ENCODE measurements at places on chromosomes 3 and 15.

DNA sequence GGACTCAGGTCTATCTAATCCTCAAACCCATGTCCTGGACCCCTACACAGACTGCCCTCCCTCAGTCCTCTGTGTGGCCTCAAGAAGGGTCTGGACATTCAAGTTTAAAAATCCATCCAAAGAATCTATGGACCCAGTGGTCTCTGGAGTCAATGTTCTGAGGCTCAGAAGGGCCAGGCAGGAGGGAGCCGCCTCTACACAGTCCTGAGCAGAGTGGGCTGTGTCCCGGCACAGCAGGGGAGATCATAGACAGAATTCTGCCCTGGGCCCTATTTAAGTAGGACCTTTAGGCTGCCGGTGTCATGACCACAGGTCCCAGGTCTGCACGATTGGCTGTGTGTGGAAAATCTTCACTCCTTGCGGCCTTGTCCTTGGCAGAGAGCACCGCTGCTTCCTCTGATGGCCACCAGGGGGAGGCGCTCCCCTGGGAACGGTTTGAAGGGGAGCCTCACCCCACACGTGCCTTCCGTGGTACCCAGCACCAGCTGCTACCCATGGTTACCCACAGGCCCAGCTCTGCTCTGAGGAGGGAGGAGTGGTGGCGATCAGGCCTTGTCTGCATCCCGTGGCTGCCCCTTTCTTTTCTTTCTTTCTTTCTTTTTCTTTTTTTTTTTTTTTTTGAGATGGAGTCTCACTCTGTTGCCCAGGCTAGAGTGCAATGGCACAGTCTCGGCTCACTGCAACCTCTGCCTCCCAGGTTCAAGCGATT, 37.9 kb downstream of the CHRD start:
- DNase-seq: peak; percentile 46

DNA sequence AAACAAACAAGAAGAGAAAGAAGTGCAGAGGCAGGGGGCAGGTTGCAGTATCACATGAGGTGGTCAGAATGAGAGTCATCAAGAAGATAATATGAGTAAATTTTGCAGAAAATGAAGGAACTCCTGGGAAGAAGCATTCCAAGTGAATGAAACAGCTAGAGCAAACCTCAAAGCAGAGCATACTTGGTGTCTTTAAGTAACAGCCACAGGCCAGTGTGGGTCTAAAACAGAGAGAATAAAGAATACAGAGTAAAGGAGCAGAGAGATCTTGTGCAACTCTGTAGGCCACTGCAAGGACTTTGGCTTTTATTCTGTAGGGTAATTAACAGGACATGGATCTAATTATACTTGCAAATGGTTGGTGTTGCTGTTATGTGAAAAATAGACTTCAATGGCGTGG, 81.3 kb downstream of the STAC start:
- no peak for DNase-seq

GRCh38 chr15:96042734-96043224, 287.7 kb upstream of the NR2F2 start:
- DNase-seq: no peak

GRCh38 chr3:118001380-118001779, 1033.3 kb downstream of the IGSF11 start:
- no peak for DNase-seq

GRCh38 chr3:183548262-183548769, 7.2 kb downstream of the KLHL6 start:
- no peak for DNase-seq

DNA sequence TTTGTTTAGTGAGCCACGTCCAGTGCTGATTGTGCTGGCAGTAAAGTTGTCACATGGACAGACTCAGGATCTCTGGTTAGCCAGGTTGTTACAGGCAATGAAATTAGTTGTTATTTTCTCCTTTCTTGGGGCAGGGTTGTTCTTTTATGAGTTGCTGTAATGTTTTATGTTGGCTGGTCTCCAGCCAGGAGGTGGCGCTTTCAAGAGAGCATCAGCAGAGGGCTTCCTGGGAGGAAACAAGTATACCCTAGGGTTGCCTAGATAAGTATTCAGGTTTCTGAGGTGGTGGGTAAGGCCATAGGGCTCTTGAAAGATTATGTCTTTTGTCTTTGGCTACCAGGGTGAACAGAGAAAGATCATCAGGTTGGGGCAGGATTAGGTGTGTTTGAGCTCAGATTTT, 14.5 kb upstream of the CFAP20DC start:
- DNase-seq: no peak

DNA sequence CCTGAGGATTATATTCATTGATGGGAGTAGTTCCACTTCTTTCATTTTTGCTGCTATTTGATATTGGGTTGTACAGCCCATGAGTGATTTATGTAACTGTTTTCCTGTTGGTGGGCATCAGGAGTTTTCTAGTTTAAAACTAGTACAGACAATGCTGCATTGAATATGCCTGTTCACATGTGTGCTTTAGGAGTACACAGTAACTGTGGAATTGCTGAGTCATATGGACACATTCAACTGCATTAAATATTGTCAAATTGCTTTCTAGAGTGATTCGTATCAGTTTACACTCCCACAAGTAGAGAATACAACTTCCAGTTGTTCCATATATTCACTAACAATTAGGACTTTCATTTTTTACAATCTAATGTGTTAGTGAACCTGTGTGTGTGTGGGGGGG, 59.8 kb upstream of the THSD4 start:
- no peak for DNase-seq

DNA sequence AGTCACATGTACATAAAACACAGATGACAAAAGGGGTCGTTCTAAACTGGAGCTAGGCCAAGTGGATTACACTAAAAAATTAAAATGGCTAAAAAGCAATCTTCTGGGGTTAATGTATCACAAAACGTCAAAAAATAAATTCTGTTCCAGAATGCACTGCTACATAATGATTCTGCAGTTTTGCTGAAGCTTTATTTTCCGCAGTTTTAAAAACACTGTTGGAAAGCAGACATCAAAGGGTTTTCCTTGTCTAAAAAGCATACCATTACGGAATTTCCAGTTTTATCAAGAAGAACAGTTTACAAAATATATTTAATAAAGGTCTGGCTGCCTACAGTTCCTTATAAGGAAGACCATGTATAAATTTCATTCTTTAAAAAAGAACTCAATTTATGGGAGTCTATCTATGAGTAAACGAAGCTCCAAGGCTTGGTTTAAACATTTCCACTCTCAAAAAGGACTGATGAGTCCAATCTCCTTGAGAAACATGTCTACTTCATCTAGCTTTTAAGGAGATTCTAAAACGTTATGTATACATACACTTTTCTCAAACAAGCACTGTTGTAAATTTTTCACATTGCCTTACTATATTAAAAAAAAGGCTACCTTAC, 1.3 kb downstream of the DMXL2 start:
- no peak for DNase-seq

GRCh38 chr3:53426918-53427317, 67.5 kb upstream of the CACNA1D start:
- no peak for DNase-seq

- peak; percentile 50 for DNase-seq
Measured at GRCh38 chr15:91032919-91033803, 10.8 kb upstream of the VPS33B start.
